ENCODE measurements at places on chromosomes 12 and 14.

GRCh38 chr14:75333606-75334548 is 55.2 kb downstream of the FOS start:
- DNase-seq, result peak; percentile 67

DNA sequence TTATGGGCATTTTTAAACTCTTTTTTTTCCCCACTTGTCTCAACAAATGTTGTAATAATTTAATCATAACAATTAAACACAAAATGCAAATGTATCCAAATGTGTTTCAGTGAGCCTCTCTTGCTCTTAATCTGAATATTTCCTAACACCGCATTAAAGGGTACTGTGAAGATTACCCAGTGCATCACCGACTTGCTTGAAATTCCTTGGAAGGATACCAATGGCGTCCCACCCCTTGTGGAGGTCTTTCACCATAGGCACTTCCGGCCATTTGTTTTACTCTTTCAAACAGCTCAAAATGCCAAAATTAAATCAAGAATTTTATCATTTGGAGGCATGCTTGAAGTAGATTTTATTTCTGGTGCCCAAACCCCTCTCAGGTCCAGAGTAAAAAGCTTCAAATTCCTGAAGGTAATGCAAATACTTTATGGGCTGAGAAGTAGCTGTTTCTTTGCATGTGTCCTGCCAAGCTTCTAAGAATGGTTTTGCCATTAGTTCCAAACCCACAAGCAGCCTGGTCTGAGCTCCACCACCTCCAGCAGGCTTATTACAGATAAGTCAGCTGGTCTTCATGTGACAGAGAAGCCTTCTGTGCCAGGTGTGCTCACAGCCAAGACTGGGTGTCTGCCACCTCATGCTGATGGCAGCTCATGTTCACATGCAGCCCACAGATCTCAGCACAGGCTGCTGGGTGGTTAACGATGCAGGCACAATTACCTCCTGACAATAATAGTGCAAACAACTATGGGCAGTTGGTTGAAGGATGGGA is 16.4 kb upstream of the NUDT4 start:
- DNase-seq, result no peak

DNA sequence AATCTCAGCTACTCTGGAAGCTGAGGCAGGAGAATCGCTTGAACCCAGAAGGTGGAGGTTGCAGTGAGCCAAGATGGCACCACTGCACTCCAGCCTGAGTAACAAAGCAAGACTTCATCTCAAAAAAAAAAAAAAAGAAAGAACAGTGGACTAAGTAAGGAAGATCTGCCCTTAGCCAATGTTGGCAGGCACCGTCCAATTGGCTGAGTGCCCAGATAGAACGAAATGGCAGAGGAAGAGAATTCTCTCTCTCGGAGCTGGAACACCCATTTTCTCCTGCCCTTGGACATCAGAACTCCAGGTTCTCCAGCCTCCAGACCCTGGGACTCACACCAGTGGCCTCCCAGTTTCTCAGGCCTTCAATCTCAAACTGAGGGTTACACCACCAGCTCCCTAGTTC is 49.9 kb downstream of the ESR2 start:
- no peak for DNase-seq

DNA sequence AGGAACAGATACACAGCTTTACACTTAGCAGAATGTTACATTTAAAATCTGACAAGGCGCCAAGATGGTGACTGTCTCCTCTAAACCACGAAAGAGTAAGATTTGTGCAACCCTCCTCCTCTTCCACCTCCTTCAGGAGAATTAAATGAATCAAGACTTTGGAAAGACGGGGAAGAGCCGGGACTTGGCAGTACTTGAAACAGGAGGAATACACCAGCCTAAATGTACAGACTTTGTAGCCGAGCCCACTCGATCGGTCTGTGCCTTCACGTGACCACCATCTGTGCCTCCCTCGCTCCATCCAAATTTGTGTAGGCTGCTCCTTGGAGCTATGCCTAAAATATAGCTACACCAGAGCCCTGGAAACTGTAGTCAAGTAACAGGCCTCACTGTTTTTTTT is 38.3 kb downstream of the SSPN start:
- DNase-seq, result no peak

DNA sequence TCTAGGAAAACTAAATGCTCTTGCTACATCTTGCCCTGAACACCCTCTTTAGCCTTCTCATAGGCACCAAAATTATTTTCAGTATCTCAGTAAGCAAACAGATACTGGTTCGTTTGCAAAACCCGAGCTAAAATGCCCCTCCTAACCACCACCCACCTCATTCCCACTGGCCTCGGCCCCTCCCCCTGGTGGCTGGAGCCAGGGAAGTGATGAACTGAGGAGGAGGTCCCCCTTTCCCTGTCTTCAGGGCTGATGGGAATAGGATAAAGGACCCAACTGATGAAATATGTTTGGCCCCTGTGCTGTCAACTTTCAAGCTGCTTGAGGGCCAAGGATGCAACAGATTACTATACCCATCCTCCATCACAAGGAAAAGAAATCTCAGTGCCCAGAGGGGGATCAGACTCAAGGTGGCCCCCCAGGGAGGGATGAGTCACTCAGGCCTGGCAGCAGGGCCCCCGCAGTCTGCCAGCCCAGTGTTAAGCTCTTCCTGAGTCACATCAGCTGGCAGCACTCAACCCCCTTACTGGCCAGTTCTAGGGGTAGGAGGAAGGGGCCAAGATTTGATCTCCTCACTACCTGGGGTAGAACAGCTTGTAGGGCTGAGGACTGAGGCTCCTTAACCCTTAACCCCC is 1.7 kb downstream of the ANKRD52 start:
- no peak for DNase-seq

- DNase-seq, result no peak
Observed at GRCh38 chr14:90624227-90624626, 192.0 kb downstream of the TTC7B start.

DNA sequence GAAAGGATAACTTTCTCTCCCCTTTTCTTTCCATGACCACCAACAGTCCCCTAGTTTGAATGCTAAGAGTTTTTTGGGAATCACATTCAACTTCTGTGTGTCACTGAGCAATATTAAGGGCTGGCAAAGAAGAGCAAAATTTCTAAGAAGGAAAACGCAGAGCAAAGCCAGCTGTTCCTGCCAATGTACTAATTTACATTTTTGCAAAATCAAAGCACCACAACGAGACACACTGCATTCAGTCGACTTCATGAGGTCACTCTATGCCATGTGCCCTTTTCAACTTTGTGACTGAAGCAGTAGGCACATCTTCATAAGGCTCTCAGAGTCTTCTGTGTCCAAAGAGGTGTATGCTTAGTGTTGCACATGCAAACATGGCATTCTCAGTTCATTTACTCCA is 66.4 kb downstream of the PTPRR start:
- DNase-seq, result no peak

DNA sequence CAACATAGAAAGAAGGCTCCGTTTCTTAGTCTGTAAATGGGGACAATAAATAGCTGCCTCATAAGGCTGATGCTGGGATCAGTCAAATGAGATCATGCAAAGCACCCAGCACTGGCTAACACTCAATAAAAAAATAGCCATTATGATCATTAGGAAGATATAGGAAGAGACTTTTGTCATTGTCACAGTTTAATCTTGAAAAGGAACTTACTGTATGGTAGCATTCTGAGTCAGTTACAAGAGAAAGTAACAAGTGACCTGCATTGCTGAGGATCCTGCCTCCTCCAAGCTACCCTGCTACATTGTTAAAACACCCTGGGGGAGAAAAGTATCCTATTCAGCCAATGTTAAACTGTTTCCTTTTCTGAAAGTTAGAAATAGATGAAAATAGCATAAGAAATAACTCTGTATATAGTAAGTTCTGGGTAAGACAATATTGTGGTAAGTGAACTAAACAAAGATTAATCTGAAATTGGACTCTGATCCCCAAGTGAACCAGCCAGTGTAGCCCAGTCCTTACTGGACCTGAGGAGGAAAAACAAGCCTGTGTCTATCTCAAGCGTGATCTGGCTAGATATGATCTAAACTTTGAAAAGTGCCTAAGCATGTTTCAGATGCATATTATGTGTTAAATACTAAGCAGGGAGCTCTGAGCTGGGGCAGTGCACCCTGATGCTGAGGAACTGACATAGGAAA is 3.6 kb upstream of the NUDT4 start:
- no peak for DNase-seq

GRCh38 chr14:81819344-81819743 is 285.7 kb upstream of the SEL1L start:
- no peak for DNase-seq

DNA sequence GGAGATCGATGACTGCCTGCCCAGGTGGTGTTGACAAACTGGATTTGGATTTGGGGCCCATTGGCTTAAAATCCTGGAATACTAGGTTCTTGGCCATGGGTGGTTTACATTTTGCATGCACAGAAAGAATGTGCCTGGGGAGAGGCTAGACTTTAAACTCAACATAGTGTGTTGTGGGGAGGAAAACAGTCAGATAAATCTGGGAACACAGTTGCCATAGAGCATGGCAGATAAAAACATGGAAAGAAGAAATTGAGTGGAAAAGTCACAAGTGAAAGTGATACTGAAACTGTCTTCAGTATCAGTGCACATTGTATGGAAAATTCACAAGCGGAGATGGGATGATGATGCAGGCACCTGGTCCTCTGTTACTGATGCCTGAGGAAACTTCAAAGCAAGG is 95.2 kb downstream of the SSPN start:
- no peak for DNase-seq

DNA sequence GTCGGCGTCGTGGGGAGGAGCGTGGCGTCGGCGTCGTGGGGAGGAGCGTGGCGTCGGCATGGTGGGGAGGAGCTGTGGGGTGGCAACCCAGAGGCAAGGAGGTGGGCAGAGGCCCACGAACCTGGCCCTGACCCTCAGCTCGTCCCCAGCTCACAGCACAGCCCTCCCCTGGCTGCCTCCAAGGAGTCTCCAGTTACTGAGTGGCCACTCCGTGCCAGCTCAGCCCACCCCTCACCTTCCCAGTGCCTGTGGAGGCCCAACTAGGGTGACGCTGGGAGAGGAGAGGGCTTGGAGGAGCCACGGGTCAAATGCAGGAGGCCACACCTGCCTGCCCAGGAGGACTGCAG is 5.8 kb downstream of the ADSS1 start:
- DNase-seq, result no peak

GRCh38 chr14:37420622-37421021 is 174.4 kb downstream of the FOXA1 start:
- no peak for DNase-seq

- DNase-seq, result no peak
Observed at GRCh38 chr12:98701166-98701565, 56.1 kb downstream of the APAF1 start.

- no peak for DNase-seq
Observed at GRCh38 chr12:83149987-83150386, 463.3 kb downstream of the TMTC2 start.

DNA sequence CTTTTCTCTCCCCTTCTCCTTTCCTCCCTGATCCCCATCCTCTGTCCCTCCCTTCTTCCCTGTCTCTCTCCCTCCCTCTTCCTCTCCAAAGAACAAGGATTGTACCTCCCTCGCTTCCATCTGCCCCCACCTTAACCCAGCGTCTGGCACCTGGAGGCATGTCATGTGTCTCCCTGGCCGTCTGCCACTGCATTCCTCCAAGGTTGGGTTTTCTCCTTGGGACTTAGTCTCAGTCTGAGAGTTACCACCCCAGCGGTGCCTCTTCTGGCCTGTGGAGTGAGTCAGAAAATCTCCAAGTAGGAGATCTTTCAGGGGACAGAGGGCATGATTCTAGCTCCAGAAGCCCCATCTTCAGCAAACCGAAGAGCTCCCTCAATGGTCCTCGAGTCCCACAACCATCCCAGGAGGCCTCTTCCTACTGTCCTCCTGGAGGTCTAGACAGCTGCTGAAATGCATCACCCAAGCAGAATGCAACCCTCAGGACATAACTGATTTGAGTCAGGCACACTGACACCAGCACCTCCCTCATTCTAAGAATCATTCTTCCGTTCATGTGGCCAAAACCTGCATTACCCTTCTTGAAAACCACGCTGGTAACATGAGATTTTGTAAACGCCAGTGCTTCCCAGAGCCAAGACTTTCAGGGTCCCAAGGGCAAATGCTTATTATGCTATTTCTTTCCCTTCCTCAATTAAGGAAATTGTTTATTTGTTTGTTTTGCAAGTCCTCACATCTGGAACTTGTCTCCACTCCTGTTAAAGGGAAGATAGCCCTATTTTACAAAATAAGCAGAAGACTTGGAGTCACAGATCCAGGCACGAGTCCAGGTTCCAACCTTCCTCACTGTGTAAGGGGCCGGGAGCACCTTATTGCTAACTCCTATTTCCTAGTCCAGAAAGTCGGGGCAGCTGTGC is 463.2 kb downstream of the BCL11B start:
- no peak for DNase-seq

DNA sequence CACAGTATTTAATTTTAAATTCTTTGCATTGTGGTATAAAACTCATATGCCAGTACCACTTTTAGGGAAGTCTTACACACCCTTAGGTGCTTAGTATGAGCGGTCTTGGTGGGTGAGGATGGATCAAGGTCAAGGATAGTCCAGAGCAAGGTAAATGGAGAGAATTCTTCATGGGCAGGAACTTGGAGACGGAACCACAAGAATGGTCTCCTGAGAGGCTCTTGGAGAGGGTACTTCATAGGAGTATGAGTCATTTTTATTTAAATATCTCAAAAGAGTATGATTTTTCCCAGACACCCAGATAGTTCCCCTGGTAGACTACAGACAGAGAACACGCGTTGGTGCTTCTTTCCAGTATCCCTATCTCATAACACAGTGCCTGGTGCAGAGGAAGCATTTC is 21.9 kb downstream of the HSPB8 start:
- DNase-seq, result no peak

DNA sequence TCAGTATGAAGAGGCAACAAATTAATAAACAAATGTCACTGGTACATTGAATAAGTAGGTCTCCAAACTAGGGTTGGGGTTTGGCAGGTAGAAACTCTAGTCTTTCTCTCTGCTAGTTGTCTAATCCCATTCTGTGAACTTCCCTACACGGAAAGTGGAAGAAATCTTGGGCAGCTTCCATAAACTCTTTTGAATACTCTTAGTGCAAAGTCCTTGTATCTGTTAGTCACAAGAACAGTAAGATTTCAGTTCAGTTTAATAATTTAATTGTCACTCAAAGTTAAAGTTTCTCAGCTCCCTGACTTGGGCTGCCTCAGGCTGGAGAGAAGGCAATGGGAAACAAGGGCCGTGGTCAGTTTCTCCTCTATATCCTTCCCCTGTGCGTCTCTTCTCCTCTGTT is 135.4 kb upstream of the MDM1 start:
- no peak for DNase-seq

GRCh38 chr14:40447017-40447416 is 1014.8 kb upstream of the FBXO33 start:
- no peak for DNase-seq

GRCh38 chr12:131907379-131908091 is 13.1 kb downstream of the ULK1 start:
- no peak for DNase-seq

Data from CD4-positive, alpha-beta T cell treated with Interleukin-17A for 1 hour (primary cell).